ENCODE measurements at places on chromosomes 6 and 20.

DNA sequence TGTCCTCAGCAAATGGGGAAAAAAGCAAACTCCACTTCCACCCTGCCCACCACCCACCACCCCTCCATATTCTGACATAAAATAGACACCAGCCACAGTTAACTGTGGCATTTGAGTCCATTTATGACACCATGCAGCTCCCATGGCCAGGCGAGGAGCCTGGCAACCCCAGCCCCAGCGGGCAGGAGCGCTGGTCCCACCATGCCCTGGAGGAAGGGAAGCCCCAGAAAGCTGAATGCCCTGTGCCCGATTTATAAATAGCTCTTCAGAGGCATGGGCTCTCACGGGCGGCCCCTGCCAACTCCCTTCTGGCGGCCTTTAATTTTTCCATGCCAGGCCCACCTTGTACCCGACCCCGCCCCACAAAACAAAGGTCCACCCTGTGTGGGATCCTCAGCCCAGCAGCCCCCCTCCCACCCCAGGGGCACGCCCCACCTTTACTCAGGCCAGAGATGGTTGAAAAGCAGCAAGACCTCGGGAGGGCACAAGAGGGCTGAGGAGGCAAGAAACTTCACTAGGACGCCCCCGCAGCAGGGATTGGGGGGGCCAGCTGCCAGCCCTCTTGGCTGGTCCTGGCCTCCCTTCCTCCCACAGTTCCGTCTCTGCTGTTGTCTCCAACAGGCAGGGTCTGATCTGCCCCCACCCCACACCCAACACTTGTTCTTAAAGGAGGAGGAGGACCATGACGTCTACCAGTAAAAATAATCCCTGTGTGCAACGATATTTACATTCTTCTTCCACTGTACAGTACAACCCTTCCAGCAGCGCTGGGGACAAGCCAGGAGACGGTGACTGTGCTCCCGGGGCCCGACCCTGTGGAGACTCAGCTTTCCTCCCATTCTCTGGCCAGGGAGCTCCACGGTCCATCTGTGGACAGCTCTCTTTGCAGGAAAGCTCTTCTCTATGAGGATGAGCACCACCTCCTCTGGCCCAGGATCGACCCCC, 115.6 kb upstream of the CDYL start:
- DNase-seq, result no peak

GRCh38 chr20:60837173-60837770, 414.8 kb upstream of the CDH4 start:
- DNase-seq, result no peak

GRCh38 chr6:170160031-170160627, 130.7 kb downstream of the DLL1 start:
- no peak for DNase-seq

GRCh38 chr20:19672498-19672897, 85.6 kb upstream of the RIN2 start:
- no peak for DNase-seq

DNA sequence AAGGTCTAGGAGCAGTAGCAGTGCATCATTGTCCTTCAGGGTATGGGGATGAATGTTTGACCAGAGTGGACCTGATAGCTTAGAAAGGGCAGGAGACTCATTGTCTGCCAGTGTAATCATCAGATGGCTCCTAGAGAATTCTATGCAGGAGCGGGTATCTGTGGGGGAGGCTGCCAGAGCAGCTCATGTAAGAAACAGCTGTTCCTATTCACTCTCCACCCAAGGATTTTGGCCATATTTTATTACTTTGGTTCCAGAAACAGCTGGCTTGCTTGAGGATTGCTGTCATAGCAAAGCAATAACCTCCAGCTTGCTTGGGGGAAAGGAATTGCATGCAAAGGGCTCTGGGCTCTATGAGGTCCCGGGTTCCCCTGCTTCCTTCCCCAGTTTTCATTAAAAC, 44.1 kb downstream of the RALY start:
- DNase-seq, result no peak

DNA sequence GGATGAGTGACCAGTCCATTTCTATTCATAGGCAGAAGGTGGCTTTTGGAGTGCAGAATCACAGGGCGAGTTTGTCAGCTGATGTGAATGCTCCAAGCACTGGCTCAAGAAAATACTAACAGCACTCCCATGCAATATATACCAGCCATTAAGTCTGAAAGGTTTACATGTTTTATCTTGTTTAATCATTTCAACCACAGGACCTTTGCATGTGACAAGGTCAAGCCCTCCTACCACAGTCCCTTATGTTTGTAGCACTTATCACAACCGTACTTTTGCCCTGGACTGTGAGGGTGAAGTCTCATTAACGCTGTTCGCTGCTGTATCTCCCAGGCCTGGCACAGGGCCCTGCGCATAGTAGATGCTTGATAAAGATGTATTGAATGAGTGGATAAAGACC, 99.3 kb upstream of the PMEPA1 start:
- no peak for DNase-seq

- no peak for DNase-seq
Measured at GRCh38 chr6:7087491-7087979, 20.2 kb upstream of the RREB1 start.

- no peak for DNase-seq
Measured at GRCh38 chr6:138818496-138819194, 22.8 kb downstream of the ECT2L start.

DNA sequence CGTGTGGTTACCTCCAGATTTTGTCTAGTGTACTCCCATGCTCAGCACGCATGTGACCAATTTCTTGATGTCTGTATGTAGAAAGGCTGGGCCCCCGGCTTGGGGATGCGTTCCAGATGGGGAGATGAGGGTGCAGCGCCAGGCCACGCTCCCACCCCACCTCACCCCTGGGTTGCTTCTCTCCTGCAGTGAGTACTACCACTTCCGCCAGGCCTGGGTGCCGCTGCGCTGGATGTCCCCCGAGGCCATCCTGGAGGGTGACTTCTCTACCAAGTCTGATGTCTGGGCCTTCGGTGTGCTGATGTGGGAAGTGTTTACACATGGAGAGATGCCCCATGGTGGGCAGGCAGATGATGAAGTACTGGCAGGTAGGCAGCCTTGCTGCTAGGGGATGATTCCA, 11.5 kb upstream of the SRF start:
- no peak for DNase-seq

Data from activated T-helper 9 cell treated with anti-CD3 and anti-CD28 coated beads, Interleukin-2, amount 50 U/mL, for 16 hours (primary cell).